Activated effector memory CD4-positive, alpha-beta T cell treated with Interleukin-2 at 50 U/mL for 16 hours (primary cell): ENCODE measurements at places on chromosomes 5 and 9.
A peak's percentile ranks its signal among the peaks of the same experiment; 100 is the strongest.

- no peak for DNase-seq
Measured at GRCh38 chr5:128154943-128155342, 71.4 kb downstream of the SLC12A2 start.

- no peak for DNase-seq
Measured at GRCh38 chr9:34158362-34158869, 20.4 kb upstream of the UBAP1 start.

- peak; percentile 71 for DNase-seq
Measured at GRCh38 chr5:141512390-141512910, 23.6 kb downstream of the PCDHGC5 start.

DNA sequence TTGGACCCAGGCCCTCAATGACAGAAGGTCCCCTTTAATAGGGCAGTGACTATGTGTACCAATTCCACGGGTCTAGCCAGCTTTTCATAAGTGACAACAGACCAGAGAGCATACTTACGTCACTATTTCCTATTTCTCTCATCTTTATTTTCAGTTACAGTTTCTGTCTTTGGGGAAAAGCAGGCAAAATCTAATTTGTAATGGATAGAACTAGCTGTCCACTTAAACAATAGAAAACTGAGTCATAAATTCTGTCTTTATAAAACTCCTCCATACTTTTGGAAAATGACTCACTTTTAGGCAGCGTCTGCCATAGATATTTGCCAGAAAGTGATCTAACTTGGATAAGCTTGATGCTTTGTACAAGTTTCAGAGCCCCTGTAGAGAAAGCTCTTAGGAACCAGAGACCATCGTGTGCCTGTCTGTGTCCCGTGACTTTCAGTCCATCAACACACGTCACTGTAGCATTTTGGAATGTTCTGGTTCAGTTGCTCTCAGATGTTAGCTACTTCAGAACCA lies 101.9 kb downstream of the F2RL2 start:
- no peak for DNase-seq

DNA sequence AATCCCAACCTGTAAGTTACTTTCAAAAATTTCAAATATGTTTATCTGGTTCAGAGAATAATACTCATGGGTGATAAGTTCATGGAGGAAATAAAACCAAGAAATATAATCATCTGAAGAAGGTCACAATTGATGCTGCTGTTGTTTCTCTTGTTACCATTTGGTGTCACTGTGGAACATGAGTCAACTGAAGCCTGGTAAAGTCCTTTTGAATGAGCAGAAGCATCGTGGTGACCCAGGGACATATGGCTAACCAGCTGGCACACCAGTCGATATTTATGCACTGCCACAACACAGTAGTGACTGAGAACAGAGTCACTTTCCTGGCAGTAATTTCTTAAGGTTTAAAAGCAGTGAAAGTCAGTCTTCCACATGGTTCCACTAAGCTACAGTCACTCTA lies 612.9 kb upstream of the TLE4 start:
- no peak for DNase-seq

GRCh38 chr9:136697146-136697820 lies 10.0 kb upstream of the AGPAT2 start:
- no peak for DNase-seq

DNA sequence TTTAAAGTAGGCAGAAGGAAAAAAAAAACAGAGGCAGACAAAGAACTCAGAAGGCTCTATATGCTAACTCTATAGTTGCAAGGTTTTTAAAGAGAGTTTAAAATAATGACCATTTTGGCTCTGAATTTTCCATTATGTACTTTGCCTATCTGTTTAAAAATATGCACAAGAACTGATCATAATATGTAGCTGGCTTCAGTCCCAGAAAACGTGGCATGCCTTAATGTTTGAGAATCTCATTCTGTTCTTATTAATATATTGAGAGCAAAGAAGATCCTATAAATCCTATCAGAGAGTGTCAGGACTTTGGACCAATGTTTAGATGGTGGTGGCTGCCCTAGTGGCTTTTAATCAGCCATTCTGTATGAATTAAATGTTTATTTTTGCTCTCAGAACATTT lies 121.5 kb downstream of the JMY start:
- DNase-seq, result no peak
